ENCODE measurements at places on chromosomes 5 and 9.

DNA sequence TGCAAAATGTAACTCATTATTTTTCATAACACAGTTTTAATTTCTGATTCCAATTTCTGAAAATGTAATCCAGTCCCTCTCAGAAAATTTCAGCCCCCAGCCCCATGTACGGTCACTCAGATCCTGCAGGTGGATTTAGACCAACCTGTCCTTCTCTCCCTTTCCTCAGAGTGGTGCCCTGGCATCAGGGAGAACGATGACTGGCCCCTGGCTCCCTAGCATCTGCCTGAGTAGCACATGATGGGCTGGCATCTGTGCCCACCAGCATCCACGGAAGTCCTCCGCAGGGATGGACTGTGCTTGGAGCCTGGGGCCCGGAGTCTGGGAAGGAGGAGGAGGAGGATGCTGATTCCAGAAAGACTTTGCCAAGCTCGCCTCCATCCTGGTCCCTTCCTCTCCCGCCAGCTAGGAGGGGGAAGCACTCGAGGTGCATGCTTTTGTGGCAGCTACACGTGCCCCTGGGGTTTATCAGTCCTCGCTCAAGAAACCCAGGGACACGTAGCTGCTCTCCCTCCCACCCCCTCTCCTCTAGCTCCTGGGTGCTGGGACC is 54.4 kb upstream of the RUFY1 start:
- DNase-seq = no peak

- DNase-seq = no peak
Observed at GRCh38 chr5:139131062-139131461, 67.1 kb downstream of the SIL1 start.

DNA sequence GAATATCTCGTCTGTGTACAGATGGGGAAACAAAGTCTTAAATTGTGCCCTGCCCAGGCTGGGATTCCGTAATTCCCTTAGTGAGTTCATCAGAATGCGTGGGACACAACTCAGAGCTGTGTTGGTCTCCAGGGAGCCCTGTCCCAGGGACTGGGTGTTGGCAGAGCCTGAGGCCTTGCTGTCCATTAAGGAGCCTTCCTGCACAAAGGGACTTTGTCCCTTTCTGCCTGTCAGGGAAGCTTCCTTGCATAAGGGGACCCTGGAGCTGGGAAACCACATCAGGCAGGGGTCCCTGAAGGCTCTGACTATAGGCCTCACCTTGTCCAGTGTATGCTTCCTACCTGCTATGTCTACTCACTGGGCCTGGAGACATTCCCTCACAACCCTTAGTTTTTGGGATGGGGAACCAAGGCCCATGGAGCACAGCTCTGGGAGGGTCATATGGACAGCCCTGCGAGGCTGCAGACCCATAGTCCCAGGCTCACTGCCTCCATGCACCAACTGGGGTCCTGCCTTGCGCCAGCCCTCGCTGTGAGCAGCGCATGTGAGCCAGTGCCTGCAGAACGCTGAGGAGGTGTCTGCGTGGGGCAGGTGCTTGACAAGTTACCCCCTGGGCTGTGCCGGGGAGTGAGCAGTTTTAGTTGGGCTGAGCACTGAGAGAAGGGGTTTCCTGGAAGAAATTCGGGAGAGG is 1.6 kb downstream of the CARD19 start:
- DNase-seq = no peak

DNA sequence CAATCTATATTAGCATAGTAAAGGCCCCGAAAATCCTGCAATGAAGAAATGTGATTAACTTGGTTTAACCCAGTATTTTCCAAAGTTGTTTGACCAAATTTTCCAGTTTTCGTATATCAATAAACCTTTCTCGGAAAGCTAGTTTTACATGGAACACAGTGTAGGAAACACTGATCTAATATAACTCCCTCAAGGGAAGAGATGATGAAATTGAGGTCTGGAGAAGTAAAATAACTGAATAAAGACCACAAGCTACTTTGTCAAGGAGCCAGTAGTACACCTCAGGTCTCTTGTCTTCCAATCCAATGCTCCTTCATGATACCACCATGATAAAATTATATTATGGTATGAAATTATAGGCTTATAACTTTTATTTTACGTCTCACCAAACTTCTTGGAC is 118.1 kb upstream of the TARS1 start:
- no peak for DNase-seq

DNA sequence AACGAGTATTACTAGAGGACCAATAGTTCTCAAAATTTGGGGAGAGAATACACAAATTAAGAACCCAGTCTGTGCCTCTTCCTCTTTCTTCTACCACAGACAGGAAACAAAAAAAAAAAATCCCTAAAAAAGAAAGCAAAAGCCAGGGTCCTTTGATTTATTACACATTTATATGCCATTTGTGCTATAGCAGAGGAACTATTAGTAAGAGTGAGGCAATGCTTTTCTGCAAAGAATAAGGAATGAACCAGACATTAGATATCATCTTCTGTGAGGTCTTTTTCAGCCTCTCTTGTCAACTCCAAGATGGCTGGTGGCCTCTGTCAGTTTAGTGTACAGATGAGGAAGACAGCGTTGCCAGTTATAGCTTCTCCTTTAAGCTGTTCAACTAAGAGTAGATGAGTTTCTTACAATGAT is 127.6 kb downstream of the RFX3 start:
- DNase-seq = no peak

DNA sequence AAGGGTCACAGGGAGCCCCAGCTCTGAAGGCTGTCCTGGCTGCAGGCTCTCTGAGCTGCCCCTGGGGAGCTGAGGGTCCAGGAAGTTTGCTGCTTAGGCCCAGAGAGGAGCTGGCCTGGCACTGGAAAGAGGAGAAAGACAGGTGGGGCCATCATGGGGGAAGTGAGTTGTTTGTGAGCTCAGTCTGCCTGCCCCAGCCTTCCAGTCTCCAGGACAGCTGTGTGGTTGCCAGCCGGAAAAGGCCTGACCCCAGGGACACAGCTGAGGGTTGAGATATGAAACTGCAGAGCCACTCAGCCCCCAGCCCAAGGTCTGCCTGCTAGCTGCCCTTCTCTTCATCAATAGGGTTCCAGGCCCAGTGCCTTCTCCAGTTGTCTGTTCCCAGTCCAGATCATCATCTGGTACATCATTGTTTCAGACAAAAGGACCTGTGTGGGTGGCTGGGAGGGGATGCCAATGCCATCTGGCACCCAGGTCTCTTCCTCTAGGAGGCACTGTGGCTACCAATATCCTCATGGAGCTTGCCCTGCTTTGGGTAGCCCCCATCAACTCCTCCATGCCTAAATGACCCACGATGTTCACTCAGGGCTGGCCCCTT is 4.3 kb upstream of the DDX41 start:
- DNase-seq = no peak

DNA sequence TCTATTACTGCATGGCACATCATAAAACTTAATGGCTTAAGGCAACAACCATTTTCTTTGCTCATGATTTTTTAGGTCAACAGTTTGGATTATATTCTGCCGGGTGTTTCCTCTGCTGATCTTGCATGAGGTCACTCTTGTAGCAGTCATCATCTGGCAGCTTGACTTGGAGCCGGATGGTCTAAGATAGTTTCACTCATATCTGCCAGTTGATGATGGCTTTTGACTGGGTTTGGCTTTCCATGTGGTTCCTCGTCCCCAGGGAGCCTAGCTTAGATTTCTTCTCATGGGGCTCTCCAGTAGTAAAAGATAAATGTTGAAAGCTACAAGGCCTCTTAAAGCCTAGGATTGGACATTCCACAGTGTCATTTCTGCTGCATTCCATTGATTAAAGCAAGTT is 27.4 kb downstream of the LNPEP start:
- no peak for DNase-seq

GRCh38 chr5:106474066-106474465 is 1196.7 kb downstream of the EFNA5 start:
- DNase-seq = no peak

- no peak for DNase-seq
Observed at GRCh38 chr9:122109035-122109813, 16.1 kb upstream of the TTLL11 start.

DNA sequence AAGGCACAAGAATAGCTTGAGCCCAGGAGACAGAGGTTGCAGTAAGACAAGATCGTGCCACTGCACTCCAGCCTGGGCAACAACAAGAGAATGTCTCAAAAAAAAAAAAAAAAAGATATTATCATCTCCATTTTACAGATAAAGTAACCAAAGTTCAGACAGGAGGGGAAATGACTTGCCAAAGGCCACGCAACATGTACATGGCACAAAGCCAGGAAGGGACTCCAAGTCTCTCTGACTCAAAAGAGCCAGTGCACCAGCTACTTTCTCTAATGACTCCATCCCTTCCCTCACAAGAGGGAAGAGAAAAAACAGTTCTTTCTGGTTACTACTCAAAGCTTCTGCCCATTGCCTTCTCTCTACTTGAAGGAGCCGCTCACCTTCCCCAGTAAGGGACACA is 34.1 kb downstream of the SIL1 start:
- DNase-seq = no peak

GRCh38 chr9:112846528-112847488 is 43.9 kb downstream of the SLC46A2 start:
- DNase-seq = no peak

DNA sequence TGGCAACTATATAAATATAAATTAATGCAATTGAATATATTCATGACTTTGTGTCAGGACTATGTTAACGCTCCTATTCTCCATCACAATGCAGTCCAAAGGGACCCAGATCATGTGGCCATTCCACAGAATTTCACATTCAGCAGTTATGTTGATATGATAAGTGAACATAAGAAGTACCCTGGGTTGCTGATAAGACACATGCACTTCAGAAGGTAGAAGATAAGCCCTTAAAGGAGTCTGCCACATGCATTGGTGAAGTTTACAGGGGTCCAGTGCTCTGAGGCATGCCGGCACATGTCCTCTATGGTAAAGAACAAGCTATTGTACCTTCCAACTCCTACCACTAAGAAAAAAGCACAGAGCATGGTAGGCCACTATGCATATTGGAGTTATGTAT is 76.4 kb downstream of the PHAX start:
- no peak for DNase-seq

- no peak for DNase-seq
Observed at GRCh38 chr9:27350382-27350976, 53.5 kb upstream of the EQTN start.

DNA sequence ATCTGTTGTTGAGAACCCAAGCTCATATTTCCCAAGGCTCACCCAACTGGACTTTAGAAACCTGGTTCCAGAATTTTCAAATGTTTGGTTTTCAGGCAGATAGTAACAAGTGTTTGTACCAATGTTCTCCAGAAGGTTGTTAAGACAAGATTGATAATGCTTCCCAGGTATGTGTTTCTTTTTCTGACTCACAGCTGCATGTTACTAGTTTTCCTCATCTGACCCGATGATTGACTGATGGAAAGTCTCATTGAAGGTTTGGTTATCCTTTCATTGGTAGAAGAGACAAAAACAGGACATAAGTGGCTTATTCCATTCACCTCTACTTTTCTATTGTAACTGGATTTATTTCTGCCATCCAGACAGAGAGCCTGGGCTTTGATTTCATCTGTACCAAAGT is 10.4 kb downstream of the BASP1 start:
- no peak for DNase-seq

GRCh38 chr5:113437111-113437510 is 2.3 kb upstream of the TSSK1B start:
- no peak for DNase-seq

GRCh38 chr9:89706731-89707191 is 101.9 kb downstream of the GADD45G start:
- no peak for DNase-seq

DNA sequence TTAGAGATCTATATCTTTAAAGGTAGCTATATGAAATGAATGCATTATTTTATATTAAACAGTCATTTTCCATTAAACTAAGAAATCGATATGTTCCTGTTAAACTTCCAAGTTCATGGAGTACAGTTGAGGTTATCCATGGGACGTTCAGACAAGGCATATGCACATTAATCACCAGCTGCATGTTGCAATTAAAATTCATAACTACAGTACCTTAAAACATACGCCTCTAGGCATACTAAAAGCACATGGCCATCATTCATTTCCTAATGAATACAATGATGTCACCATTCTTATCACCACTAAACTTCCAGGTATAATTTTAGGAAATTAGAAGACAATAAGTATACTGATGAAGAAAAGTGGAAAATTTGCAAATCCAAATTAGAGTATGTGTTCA is 174.3 kb downstream of the CDH12 start:
- no peak for DNase-seq

DNA sequence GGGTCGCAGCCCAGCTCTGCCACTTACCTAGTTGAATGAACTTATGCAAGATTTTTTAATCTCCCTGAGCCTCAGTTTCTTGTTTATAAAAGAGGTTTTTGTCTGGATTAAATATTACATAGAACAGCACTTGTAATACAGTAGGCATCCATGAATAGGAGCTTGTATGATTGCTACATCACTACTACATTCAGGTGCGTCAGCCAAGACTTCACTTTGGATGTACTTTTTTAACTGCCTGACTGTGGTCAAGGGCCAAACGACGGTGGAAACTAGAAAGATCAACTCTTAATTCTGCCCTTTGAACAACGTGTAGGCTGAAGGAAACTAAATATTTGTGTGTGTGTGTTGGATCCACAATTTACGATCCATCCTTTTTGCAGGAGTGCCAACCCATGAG is 172.8 kb downstream of the RFK start:
- DNase-seq = no peak

GRCh38 chr5:675871-676698 is 17.1 kb downstream of the TPPP start:
- DNase-seq = no peak

GRCh38 chr5:91143840-91144239 is 239.3 kb downstream of the ARRDC3 start:
- no peak for DNase-seq

GRCh38 chr9:87567001-87567400 is 69.3 kb downstream of the DAPK1 start:
- DNase-seq = no peak

DNA sequence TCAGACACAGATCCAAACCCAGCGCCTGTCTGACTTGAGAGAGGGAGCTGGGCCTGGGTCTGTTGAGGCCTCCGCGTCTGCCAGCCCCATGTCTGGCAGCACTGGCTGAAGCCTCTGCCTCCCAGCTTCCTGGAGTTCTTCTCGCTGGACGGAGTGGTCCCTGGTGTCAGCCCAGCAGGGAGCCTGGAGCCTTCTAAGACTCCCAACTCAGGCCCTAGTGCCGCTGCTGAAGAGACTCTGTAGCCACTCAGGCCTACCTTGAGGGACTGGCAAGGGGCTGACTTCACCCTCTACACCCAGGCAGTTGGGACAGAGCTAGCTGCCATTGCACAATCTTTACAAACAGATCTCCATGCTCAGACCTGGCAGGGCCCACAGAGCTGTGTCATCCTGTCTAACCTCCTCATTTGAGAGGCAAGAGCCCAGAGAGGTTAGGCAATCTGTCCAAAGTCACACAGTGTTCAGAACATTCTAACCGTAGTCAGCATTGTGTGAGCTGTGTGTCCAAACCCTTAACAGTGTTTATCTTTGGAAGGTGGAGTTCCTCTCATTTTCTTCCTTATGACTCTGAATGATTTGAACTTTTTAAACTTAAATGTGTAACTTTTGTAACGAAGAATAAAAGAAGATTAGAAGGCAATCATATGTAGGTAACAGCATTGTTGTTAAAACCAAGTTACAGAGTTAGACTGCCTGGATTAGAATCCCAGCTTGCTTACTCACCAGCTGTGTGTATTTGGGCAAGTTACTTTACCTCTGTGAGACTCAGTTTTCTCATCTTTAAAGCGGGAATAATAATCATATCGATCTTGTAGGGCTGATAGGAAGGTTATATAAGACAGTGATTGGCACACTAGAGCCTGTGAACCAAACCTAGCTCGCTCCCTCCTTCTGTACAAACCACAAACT is 4.6 kb upstream of the DUSP1 start:
- DNase-seq = no peak

- DNase-seq = no peak
Observed at GRCh38 chr5:16792598-16793275, 143.4 kb downstream of the MYO10 start.

Measured in C1 segment of cervical spinal cord (tissue), 14 donors.